CD4-positive, alpha-beta T cell treated with Interferon alpha-2 for 1 hour (primary cell): ENCODE measurements at places on chromosomes 16 and 17.

DNA sequence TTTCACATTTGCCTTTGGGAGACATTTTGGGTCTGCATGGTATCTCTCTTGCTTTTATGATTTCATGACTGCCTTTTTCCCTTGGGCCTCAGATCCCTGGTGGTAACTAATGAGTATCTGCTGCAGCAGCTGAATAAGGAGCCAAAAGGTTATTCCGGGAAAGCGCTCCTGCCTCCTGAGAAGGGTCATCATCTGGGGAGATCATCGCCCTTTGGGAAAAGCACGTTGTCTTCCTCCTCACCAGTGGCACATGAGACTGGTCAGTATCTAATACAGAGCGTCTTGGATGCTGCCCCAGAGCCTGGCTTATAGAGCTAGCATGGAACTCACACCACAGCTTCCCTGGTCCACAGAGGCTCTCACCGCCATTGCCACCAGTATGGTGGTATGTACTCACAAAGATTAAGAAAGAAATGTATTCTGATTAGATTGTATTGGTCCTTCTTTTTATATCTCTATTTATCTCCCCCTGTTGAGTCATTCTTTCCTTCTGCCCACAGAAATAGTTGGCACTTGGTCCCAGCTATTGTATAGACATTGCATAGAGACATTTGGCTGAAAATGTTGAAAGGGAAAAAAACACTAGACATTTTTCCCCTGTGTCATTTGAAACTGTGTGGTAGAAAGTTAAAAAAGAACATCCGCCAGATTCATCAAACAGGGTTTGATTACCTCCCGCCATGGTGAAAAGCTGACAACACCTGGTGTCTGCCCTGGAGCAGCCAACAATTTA, 8.4 kb downstream of the TPPP3 start:
- no peak for DNase-seq

- no peak for DNase-seq
These were observed 730.7 kb upstream of the KIF2B start for GRCh38 chr17:53092072-53092471.

- DNase-seq = no peak
These were observed 692.9 kb upstream of the EEF2KMT start for GRCh38 chr16:5790512-5790911.

- no peak for DNase-seq
These were observed 93.0 kb downstream of the GOSR1 start for GRCh38 chr17:30570191-30570590.

DNA sequence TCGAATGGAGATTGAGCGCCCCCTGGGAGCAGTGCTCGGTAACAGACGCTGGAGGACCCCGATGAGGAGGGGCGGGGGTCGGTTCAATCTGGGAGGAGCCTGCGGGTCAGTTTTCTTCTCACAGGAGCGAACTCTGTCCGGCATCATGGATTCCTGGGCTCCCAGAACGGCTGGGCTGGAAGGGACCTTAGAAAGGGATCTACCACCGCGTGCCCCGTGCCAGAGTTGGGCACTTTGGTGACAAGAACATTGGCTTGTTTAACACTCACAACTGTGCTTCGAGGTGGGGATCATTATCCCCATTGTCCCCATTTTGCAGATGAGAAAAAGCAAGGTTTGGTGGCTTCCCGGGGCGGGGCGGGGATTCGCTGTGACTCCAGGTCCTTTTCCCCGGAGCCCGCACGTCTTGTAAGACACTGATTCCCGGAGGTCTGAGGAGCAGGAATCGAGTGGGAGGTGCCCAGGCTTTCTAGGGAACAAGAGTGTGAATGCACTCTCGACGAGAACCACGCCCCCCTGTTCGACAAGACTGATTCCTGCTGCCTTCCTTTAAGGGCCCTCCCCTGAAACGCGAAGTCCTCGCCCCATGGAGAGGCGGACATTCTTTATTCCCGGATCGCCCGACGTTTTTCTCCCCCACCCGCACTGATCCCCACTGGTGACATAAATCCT, 1.5 kb upstream of the FBXL19 start:
- DNase-seq = peak; percentile 90

GRCh38 chr16:51408357-51408756, 257.3 kb upstream of the SALL1 start:
- no peak for DNase-seq

DNA sequence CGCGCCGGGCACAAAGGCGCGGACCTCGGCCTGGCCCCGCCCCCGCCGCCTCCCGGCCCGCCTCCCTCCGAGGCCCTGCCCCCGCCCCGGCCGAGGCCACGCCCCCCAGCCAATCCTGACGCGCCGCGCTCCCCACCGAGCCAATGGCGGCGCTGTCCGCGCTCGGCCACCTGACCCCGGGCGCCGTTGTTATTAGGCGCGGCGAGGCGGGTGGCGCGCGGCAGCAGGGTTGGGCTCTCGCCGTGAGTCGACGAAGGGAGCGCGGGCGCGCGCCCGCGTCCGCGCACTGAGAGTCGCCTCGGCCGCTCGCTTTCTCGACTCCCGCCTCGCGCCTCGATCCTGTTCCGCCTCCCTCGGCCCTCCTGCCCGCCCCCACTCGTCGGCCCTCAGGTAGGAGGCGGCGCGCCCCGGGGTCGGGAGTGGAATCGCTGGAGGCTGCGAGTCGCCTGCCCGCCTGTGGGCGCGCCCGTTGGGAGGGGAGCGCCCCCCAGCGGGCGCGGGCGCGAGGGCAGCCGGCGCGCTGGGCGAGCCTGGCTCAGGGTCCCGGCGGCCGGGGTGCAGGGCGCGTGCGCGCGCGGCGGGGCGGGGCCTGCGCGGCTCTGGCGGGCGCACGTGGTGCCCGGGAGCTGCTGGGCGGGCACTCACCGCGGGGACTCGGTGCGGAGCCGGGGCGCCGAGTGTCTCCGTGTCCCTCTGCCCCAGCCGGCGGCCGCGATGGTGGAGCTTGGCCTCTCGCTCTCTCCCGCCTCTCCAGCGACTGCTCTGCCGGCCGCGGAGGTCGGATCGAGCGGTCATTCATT, 405 bp upstream of the CBLN1 start:
- peak; percentile 12 for DNase-seq

DNA sequence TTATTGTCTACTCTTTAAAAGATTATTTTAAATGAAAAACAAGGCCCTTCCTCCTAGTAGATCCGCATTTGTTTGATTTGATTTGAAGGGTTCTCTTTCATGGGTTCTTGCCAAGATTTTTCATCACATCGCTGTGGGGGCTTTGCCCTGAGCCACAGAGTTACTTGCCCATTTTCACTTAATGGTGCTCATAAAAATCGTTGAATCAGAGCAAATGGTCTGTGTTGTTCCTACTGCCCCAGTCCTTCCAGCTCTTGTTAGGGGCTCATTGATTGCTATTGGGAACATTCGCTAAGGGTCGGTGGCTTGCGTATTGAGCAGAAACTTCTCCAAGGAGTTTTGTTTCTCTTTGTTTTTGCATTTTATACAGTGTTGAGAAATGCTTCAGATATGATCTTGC, 1023.4 kb upstream of the CDH8 start:
- DNase-seq = no peak

DNA sequence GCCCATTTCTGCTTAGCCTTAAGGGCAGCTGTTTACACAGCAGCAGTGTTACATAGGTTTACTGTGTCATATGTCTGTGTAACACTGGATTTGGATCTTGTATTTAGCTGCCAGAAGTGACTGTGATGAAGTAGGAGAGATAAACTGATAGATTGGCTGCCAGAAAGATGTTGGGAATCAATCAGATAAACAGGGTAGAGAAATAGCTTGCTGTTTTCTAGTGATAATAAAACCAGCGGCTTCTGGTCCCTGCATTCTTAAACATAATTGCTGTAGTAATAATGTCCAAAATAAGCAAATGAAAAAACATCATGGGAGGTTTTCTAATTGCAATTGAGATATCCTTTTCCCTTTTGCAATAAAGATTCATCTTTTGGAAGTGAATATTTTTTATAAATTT, 68.7 kb downstream of the AATF start:
- no peak for DNase-seq

DNA sequence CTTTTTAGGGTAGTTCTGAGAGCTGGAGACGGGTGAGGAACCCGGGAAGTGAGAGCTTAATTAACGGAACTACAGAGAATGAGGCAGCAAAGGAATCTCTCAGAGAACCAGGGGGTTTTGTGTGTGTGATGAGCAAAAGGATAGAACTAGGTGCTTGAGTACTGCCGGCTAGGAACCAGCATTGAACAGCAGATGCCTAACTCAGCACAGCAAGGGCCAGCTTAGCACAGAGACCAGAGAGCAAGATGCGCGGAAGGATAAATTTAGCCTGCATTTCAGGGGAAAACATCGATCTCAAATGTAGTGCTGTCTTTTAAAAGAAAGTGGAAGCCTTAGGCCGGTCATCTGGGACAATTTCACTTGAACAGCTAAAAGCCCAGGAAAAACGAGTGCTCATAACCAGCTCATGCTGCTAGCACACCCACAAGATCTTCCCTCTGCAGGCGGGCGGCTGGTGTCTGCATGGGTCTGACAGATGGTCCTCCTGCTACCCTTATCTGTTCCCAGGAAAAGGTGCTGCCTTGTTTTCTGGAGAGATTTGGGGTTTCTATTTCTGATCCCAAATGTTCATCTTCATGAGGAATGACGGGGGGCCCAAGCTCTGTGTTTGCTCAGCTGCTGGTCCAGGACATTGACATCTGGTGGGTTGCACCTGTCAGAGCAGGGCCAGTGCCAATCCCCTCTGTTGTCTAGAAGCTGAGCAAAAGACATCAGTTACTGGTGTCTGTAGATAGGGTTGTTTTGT, 103.9 kb downstream of the SOCS1 start:
- DNase-seq = no peak

DNA sequence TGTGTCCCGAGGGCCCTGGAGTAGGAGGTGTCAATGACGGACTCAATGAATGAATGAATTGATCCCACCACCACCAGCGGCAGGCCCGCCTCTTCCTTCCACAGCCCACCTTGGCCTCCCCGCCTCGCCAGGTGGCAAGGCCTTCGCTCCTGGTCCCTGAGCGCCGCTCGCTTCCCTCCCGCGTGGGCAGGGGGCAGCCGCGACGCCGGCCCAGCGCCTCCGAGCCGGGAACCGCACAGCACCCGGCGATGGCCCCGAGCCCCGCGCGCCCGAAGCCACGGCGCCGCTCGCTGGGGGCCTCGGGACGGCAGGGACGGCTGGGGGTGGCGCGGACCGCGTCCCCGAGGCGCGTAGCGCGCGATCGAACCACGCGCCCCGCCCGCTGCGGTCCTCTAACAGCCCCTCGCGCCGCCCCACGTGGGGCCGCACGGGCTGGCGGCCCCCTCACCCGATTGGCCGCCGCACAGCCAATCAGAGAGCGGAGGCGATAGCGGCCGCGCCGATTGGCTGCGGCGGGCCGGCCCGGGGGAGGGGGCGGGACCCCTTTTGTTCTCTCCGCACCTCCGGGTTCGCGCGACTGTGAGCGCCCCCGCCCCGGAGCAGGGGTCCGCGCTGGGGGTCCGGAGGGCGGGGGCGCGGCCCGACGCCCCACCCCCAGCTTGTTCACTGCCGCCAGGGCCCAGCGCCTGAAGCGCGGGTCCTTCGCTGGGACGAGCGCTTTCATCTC, 31.4 kb downstream of the ACTG1 start:
- DNase-seq = peak; percentile 74

DNA sequence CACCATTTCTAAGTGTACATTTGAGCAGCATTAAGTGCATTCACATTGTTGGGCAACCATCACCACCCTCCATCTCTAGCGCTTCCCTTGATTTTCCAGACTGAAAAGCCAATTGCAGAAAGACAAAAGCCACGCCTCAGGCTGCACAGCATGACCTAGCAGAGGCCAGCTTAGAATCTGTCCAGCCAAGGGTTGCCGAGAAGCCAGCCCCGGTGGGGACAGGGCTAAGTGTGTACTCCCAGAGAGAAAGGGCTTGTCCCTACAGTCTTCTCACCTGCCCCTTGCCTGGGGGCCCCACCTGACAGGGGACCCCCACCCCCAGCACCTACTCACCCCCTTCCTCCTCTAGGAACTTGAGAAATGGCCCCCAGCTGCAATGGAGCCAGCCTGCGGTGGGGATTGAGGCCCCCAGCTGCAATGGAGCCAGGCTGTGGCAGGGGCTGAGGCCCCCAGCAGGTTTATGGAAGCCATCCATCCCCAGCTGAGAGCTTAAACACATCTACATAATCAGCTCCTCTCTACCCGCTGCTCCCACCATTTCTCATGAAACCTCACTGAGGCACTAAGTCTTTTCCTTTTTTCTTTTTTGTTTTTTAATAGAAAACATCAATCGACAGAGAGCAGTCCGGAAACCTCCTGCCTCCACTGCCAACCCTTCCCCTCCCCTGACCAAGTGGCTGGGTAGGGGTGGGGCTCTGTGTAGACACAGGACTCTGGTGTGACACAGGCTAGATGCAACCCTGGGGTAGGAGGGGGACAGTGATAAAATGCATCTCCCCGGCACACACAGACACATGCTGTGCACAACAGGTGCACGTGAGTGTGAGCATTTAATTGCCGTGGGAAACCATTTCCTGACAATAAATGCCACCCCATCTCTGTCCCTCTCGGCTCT, 77.9 kb downstream of the CCT6B start:
- no peak for DNase-seq

DNA sequence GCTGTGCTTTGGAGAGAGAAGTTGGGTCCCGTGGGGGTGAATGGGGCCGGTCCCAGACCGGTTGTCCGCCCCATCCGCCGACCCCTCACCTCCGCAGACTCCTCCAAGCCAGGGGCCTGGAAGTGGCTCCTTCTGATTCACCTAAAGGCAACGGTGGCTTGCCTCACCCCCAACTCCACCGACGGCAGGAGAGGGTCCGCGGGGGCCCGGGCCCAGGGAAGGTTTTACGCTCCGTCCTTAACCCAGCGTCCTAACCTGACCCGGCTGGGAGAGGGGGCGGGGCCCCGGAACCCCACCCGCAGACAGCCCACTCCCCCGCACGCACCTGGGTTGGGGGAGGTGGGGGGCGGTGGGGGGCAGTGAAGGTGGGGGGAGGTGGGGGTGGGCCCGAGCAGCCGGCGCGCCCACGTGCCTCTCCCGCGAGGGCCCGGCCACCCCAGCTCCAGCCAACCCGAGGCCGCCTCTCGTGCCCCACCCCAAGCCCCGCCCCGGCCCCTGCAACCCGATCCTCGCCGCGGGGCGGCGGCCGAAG, 12.7 kb upstream of the CD300A start:
- DNase-seq = peak; percentile 81

DNA sequence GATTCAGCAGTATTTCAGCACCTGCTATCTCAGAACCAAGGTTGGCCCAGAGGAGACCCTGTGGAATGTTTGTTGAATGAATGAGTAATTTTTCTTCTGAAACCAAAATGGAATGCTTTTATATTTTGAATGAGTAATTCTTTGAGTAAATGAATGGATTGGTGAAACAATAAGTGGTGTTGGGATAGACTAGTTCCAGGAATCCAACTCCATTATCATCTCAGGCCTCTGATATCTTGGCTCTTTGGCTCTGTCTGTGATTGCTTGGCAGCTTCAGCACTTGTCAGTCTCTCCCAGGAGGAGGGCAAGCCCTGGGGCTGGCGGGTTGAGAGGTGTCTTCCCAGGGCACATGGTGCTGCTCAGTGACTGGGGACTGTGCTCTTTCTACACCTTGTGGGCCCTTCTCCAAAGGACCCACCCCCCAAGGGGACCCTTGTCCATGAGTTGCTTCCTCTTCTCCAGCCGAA, 284.4 kb upstream of the FOXF1 start:
- DNase-seq = no peak
